SHP77 treated with DMSO at 0.1 percent for 48 hours (cell line): ENCODE measurements at places on chromosomes 5 and 9.
A peak's percentile ranks its signal among the peaks of the same experiment; 100 is the strongest.

DNA sequence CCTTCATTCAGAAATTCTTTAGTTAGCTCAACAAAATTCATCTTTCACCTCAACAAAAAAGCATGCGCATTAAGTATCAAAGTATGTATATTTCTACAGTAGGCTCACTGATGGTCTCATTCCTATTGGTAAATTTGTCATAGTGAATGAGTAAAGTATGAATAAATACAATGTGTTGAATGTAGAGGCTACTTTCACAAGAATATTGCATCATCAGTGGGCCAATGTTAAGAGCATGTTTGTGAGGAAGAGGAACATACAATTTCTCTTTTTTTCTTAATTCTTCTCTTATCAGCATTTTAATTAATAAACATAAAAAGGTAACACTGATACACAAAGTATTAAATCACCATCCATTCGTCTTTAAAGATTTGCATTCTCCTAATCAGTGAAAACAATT lies 505.1 kb downstream of the CETN3 start:
- no peak for DNase-seq

- no peak for DNase-seq
Measured at GRCh38 chr5:121174351-121174750, 677.3 kb upstream of the FTMT start.

DNA sequence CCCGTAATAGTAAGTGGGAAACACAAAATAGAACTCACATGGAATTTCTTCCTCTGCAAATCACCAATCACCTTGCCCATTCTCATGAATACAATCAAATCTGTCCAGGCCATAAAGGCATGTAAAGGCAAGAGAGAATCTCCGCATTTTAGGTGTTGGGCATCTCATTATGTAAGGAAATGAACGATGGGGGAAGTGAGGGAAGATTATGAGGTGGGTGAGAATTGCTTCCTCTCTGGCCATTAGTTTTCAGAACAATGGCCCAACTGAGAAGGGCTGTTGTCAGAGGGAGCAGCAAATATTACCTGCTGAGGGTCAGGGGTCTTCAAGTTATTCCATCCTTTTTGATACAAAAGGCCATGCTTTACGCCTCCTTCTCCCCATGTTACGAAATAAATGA lies 455.1 kb downstream of the ARHGEF28 start:
- no peak for DNase-seq

DNA sequence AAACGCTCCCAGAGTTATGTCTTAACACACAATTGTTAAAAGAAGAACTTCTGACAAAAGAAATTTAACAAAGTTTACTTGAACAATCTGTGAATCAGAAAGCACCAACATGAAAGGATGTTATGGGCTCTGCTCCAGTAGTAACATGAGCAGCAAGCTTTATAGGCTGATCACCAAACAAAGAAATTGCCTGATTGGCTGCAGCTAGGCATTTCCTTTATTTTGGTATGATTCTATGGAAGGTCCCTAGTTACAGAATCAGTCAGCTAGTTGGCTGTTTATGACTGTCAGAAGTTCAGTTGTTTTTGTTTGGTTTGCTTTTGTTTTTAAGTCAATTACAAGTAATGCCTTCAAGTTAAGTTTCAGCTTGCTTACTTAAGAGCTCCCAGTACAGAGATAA lies 102.4 kb upstream of the SMC2 start:
- no peak for DNase-seq

- no peak for DNase-seq
Measured at GRCh38 chr9:136722093-136722968, 10.0 kb downstream of the DIPK1B start.

DNA sequence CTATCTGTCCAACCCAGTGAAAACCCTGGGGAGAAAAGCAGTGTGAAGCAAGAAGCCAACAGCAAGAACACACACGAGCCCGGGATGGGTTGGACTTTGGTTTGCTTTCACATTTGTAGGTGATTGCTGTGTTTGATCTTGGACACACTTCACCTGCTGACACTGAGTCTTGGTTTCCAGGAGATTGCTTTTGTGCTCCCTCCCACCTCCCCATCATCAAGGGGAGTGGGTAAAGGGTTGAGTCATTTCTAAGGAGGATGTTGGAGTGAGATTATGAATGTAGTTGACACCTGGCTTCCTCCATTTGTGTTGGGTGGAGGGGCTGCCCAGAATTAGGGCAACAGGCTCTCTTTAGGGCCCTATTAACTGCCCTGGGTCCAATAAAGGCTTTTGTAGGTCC lies 37.5 kb downstream of the ANKDD1B start:
- no peak for DNase-seq

- no peak for DNase-seq
Measured at GRCh38 chr9:85114799-85115198, 445.3 kb downstream of the NTRK2 start.

DNA sequence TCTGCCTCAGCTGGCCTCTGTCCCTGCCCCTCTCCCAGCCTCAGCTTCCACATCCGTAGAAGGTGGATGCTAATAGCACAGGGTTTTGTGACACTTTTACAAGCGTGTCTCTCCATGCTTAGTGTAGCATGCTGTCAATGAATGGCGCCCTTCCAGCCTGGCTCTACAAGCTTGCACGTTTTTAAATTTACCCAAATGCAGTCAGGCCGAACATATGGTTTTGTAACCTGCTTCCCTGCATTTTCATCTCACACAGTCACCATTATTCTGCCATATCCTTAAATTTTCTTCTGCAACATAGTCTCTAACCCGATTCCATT lies 28.8 kb downstream of the FAM163B start:
- DNase-seq, result no peak

DNA sequence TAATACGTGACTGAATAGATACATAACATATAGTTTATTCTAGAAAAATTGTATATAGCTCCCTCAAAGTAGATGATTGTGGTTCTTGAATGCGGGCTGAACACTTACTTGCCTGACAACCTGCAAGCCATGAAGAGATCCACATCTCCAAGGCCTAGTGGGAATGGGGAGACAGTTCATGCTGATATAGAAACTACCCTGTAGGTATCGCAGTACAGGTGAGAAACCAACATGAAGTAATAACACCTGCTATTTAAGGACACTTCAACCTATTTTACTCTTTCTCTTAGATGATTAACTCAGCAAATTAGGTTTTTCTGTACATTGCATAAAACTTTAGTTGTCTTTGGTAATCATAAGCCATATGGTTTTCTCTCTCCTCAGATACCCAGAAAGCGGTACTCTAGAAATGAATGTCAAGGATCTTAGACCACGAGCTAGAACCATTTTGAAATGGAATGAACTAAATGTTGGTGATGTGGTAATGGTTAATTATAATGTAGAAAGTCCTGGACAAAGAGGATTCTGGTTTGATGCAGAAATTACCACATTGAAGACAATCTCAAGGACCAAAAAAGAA lies 47.3 kb downstream of the UHRF2 start:
- no peak for DNase-seq

GRCh38 chr5:31741496-31741895 lies 102.6 kb downstream of the PDZD2 start:
- no peak for DNase-seq

DNA sequence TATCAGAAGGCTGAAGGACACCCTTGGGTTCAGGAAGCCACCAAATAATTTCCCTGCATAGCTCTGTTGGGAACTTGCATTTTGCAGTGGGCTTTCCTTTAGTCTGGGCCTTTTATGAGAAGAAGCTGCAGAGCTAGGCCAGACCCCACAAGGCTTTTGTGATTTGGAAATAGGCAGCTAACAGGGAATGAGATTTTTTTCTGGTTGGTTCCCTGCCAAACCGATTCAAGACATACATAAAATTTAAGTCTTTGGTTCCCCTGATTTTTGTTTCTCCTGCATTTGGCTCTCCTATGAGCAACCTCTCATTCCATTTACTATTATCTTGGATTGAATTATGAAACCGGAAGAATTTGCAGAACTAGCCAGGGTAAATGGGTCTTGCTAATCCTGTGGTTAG lies 81.5 kb upstream of the PTCH1 start:
- DNase-seq, result no peak

DNA sequence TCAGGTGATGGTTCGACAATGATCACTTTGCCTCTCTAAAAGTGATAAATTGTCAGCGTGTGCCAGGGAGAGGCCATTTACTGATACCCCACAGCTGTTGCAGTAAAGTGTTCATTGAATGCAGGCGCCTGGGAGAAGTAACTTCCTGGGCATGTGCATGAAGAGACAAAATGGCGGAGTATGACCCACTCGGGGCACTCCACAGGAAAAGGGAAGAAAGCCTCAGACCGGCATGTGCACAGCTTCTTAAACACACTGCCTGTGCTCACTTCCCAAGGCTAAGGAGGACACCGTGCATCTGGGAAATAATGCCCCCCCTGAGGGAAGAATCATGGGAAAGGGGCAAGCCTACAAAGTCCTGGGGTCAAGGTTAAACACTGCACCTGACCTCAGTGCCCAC lies 329.5 kb downstream of the ICE1 start:
- no peak for DNase-seq

DNA sequence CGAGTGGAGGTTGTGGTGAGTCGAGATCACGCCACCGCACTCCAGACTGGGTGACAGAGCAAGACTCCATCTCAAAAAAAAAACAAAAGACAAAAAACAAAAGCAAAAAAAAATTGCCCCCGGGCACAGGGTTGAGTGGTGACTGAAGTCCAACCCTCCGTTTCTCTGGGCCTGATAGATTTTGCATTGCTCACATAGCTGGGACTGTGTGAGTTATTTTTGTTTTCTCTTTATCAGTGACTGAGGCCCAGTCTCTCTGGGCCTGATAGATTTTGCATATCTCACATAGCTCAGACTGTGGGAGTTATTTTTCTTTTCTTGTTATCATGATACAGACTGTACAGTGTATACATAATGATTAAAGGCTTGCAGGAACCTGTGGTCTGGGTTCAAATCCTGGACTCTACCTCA lies 2.6 kb upstream of the SLC28A3 start:
- DNase-seq, result no peak

GRCh38 chr9:121584421-121584820 lies 67.0 kb upstream of the DAB2IP start:
- DNase-seq, result no peak

- DNase-seq, result no peak
Measured at GRCh38 chr5:157486861-157487260, 26.8 kb downstream of the NIPAL4 start.

DNA sequence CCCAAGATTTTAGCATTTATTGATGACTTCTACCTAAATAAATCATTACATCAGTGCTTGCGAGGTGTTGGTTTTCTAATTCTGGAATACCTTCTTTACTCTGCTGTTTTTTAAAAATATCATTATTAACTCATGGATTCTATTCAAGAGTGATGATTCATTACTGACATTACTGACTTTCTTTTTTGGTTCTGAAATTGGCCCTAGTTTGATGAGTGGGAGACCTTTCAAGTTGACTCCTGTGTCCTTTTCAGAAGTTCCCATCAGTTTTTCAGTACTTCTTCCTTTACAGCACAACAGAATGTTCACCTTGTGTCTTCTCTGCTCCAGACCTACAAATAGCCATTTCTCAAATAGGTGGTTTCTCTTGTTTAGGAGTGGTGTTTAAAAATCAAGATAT lies 114.1 kb downstream of the PCSK5 start:
- DNase-seq, result no peak

- no peak for DNase-seq
Measured at GRCh38 chr9:5949103-5949699, 58.5 kb downstream of the MLANA start.

DNA sequence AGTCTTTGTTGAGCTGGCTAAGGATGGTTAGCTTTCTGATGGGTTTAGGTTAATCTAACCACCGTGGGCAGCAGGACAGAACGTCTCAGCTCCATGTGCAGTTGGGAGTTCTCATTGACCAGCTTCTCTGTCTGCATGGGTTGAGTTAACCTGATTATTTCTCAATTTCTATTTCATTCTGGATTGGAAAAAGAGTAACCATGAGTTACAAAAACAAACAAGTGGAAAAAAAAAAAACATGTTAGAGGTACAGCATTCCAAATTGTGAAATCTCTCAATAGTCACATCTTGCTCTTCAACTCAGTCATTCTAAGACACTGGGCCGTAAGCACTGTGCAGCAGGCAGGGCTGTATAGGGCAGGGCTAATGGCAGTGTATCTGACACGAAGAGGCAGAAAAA lies 343.7 kb upstream of the KLF4 start:
- no peak for DNase-seq

GRCh38 chr5:2261004-2261703 lies 378.4 kb upstream of the IRX4 start:
- DNase-seq, result no peak

DNA sequence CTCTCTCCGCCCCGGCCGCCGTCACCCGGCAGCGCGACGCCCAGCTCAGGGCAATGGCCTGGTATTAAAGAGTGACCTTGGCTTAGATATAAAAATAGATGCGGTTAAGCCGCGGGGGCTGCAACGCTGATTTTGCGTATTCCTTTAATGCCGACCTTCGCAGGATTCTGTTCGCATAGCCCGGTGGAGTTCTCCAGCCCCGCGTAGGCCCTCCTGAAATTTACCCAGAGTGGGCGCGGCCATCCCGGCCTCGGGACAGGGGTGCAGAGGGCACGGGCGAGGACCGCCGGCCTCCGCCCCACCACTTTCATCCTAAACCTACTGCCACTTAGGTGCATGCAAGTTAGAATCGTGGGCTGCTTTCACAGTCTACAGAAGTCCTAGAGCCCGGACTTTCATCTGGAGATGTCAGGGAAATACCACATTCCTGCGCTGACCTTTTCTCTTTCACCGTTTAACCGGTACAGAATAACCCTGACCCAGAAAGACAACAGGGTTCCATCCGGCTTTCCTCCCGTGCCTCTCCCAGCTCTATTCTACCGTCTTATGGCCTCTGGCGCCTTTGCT lies 492 bp upstream of the FAM169A start:
- no peak for DNase-seq

GRCh38 chr9:81424431-81424830 lies 264.9 kb downstream of the TLE1 start:
- DNase-seq, result no peak

GRCh38 chr9:133733421-133733795 lies 4.7 kb downstream of the SARDH start:
- DNase-seq, result no peak

GRCh38 chr5:93578813-93579691 lies 2.0 kb downstream of the NR2F1-AS1 start:
- no peak for DNase-seq

DNA sequence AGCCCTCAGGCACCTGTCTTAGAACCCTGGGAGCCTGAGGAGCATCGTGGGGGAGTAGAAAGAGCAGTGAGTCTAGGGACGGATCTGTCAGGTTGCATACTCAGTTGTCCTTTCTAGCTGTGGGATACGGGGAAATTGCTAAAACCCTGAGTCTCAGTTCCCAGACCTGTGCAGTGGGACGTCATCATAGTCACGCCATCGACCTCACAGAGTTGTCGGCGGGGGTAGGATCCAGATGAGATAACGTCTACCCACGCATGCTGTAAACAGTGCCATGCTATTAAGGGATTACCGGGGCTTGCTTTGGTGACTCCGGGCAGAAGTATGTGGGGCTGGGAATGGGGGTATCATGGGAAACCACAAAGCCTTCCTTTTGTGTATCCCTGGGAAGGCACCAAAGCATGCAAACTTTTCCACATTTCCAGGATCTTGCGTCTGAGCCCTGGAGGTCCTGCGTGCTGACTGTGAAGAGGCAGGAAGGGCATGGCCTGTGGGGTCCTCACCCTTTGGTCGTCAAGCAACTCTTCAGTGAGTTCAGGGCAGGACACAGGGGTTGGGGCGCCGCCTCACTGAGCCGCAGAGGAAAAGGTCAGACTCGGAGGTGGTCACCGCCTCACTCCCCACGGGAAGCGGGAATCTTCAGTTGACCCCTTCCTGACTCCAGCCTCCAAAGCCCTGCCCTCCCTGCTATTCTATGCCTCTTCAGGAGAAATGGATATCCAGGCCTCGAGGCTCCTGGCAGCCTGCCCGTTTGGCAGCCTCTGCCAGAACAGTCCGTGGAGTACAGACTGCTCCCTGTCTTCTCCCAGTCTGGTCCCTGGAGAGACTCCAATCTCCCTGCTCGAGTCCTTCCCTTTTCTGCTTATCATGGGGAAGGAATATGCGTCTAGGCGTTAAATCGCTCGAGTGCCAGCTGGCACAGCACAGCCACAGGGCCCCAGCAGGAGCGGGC lies 186.8 kb upstream of the KLF9 start:
- peak; percentile 20 for DNase-seq
